ENCODE measurements at places on chromosomes 11 and 22. TPM values are rescaled to one million over a fixed set of nuclear protein-coding genes. Genes with fewer than 3 reads are reported as not detected.

Gene PIM3
- total RNA-seq, result 35.1 TPM

Gene ADAMTS15
- total RNA-seq, result 51.1 TPM

Gene CDC42BPG
- not detected for total RNA-seq

Gene THY1
- 438 TPM for total RNA-seq

Gene SCGB1A1
- not detected for total RNA-seq

Gene FDXACB1
- 0.85 TPM for total RNA-seq

Gene FGF4
- not detected for total RNA-seq

Gene MPZL3
- 0.17 TPM for total RNA-seq

Gene C2CD3
- 11.4 TPM for total RNA-seq

Gene TMEM45B
- 0.12 TPM for total RNA-seq

Gene ROM1
- total RNA-seq, result 28.0 TPM

Gene OR51B4
- not detected for total RNA-seq

Gene KREMEN1
- total RNA-seq, result 3.7 TPM

Gene NLRP14
- total RNA-seq, result not detected

Gene CCDC87
- 0.26 TPM for total RNA-seq

Gene SLC22A25
- total RNA-seq, result not detected

Gene MFRP
- total RNA-seq, result 0.09 TPM

Gene CD59
- 397 TPM for total RNA-seq

Gene CCDC15
- total RNA-seq, result 1.0 TPM

Gene TTLL8
- total RNA-seq, result not detected

Gene NRGN
- total RNA-seq, result 6.6 TPM

Gene SF3B2
- total RNA-seq, result 132 TPM

Gene OR56A1
- not detected for total RNA-seq

Gene PRCP
- total RNA-seq, result 50.0 TPM

Gene DDX25
- total RNA-seq, result not detected

Gene PITPNM1
- 13.4 TPM for total RNA-seq
